ENCODE measurements at places on chromosomes 12 and 14. TPM values are rescaled to one million over a fixed set of nuclear protein-coding genes. Genes with fewer than 3 reads are reported as not detected.

- no peaks in the 10 kb centered on the region for H3K36me3 ChIP-seq
- no peaks in the 10 kb centered on the region for H3K4me1 ChIP-seq
- no peak overlapping the region for H3K4me3 ChIP-seq
- no peak for DNase-seq
These were observed 63.5 kb upstream of the PPM1H start for GRCh38 chr12:62998454-62998853.

GRCh38 chr14:34713681-34714319 is 593 bp downstream of the CFL2 start:
- H3K27ac ChIP-seq: peak overlapping the region; percentile 86
- H3K36me3 ChIP-seq: peaks cover 15% of the 10 kb centered on the region
- peaks cover 32% of the 10 kb centered on the region for H3K4me1 ChIP-seq
- DNase-seq: peak; percentile 32

- H3K36me3 ChIP-seq: peaks cover 61% of the 10 kb centered on the region
- peak overlapping the region; percentile 98 for H3K4me3 ChIP-seq
- no peaks in the 10 kb centered on the region for H3K27me3 ChIP-seq
- peak; percentile 48 for DNase-seq
These were observed 5.1 kb downstream of the ARHGDIB start for GRCh38 chr12:14956024-14956891.

DNA sequence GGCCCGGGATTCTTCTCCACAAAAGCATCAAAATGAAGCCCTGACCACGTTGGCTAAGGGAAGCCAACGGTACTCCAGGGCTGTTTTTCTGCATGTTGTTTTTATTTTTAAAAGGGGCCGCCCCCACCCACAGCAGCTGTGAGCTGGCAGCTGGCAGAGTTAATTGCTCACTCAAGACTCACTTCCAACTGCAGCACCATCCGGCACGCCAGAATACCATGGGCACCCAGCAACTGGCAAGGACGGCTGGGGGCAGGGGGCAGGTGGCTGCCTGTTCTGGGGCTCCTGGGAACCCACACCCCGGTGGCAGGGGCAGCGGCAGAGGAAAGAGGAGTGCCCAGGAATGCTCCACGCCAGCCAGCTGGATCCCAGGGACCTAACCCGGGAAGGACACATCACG is 44.3 kb downstream of the NCOR2 start:
- no peak overlapping the region for H3K27ac ChIP-seq
- H3K36me3 ChIP-seq: no peaks in the 10 kb centered on the region
- no peak for DNase-seq
- H3K27me3 ChIP-seq: no peaks in the 10 kb centered on the region
- peaks cover 26% of the 10 kb centered on the region for H3K4me1 ChIP-seq
- H3K4me3 ChIP-seq: no peak overlapping the region

GRCh38 chr12:109531411-109531810 is 41.9 kb downstream of the MMAB start:
- no peaks in the 10 kb centered on the region for H3K27me3 ChIP-seq
- H3K4me3 ChIP-seq: no peak overlapping the region
- no peak overlapping the region for H3K27ac ChIP-seq
- no peaks in the 10 kb centered on the region for H3K36me3 ChIP-seq

DNA sequence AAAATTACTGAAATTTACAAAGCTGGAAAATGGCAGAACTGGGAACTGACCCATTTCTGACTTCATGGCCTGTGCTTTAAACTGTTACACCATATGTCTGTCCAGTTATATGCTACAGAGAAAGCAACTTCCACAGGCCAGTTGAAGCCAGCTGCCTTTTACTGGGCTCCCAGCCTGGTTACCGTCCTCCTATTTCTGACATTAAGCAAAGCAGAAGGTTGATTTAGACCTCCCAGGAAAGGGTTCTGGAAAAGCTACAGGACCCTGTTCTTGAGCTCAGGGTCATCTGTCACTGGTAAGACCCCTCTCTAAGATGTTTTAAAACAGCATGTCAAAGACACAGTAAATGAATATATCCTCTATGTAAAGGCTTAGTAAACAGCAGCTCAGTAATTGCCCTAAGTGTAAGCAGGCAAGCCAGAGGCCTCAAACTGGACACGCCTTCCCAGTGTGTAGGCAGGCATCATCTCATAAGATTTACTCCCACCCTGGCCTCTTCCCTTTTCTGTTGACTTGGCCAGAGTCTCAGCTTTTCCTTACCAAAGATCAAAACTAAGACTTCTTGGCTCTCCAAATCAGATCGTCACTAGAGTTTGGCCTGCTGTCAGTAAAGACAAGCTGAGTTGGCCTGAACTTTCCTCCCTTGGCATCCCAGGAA is 55.4 kb upstream of the RNU6-8 start:
- no peaks in the 10 kb centered on the region for H3K27me3 ChIP-seq
- peaks cover 17% of the 10 kb centered on the region for H3K4me1 ChIP-seq
- no peak overlapping the region for H3K27ac ChIP-seq
- no peak for DNase-seq

- DNase-seq: no peak
- peaks cover 52% of the 10 kb centered on the region for H3K4me1 ChIP-seq
- H3K27me3 ChIP-seq: no peaks in the 10 kb centered on the region
- H3K36me3 ChIP-seq: peaks cover 5% of the 10 kb centered on the region
- peak overlapping the region; percentile 82 for H3K27ac ChIP-seq
- H3K4me3 ChIP-seq: peak overlapping the region; percentile 70
These were observed 3.1 kb downstream of the DIP2B start for GRCh38 chr12:50507930-50508329.

DNA sequence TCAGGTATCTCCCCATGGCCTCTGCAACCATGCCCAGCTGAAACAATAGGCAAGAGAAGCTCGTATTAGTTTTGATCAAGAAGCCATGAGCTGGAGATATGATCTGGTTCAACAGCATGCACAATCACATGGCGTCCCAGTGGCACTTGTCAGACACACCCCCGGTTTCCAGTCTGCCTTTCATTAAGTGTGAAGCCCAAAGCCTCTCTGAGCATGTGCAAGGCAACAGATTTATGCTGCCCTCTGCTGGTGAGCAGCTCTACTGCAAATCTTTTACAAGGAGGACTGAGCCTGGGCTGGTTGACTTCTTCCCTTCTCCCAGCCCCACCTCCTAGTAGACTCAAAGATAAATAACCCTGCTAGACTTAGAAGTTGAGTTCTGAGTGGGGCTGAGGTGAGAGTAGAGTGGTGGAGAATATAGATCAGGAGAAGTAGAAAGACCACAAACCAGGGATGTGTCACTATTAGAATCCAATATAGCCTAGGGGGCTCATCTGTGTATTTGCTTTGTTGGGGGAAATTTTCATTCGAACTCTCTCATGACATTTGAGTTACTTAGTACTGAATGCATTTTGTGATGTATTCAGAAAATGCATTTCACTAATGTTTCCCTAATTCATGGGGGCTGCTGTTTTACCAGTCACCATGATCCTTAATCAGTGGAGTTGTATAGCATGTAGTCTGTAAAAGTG is 53.7 kb upstream of the MBIP start:
- no peaks in the 10 kb centered on the region for H3K4me1 ChIP-seq

The SLC39A5 gene
- total RNA-seq: 0.49 TPM

Measured in activated naive CD8-positive, alpha-beta T cell treated with anti-CD3 and anti-CD28 coated beads for 36 hours (primary cell).